ENCODE measurements at places on chromosomes 1 and 21.
A peak's percentile ranks its signal among the peaks of the same experiment; 100 is the strongest.

- no peak for DNase-seq
Observed at GRCh38 chr1:185632659-185633423, 101.3 kb upstream of the HMCN1 start.

DNA sequence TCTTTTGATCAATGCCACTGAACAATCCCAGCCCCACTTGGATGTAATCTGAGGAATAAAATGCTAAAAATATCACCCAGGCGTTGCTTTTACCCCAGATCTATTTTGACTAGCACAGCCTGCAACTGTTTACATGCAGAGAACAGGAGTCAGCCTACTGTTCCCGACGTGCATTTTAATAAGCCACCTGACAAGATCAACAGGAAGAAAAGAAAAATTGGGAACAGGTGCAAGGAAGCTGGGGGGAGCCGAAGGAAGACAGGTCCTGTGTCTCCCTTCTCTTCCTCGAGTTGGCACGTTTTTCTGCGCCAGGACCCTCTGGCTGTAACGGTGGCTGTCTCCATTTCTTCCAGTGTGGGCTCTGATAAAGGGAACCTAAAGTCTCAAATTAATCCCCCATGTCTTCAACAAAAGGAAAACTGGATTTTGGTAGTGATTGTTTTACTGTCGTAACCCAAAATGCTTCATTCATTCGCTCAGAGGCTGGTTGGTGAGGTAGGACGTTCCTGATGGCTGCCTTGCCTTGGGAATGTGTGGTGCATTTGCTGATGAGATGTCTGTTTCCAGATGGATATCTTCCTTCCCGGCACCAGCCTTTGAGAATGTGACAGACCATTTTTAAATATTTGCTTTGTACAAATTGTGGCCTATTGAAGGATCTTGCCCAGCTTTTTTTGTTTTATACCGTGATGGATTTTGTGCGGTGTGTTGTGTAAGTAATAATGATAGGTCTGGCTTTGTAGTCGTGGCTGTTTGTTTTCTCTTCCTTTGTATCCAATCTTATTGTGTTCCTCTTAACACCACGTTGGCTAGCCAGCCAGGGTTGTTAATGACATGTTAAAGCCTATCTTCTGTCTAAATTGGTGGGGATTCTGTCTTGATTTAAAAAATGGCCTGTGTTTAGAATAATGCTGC, 117.5 kb downstream of the C1orf21 start:
- DNase-seq = no peak

GRCh38 chr1:210129759-210130158, 102.8 kb upstream of the SERTAD4 start:
- no peak for DNase-seq

DNA sequence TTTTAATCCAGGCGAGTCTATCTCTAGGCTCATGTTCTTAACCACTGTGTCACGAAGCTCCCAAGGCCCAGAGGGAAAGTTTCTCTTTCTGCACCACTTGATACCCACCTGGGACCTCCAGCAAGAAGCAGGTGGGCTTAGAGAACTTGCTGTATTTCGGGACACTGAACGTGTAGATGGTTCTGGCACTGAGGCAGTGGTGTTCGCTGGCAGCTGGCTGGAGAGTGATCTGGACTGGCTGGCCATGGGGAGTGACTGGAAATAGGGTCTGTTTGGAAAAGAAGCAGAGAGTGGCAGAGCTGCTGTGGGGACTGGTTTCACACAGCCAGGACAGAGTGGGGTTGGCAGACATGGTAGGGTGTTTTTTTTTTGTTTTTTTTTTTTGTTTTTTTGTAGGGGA, 16.4 kb upstream of the IL22RA1 start:
- DNase-seq = no peak

DNA sequence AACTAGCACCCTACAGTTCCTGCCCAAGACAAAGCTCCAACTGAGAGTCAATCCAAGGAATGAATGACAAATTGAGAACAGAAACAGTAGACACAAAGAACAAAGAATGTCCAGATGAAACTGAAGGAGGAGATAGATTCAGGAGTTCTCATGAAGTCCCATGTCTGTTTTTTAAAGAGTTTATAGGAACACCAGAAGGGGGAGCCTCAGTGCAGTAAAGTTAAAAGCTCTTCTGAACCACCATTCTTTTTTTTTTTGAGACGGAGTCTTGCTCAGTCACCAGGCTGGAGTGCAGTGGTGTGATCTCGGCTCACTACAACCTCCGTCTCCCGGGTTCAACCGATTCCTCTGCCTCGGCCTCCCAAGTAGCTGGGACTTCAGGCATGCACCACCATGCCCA, 323.6 kb downstream of the MRPL39 start:
- DNase-seq = no peak

- DNase-seq = no peak
Observed at GRCh38 chr1:198640174-198640573, 1.3 kb downstream of the PTPRC start.

GRCh38 chr1:219926363-219926998, 1.9 kb downstream of the SLC30A10 start:
- no peak for DNase-seq

- no peak for DNase-seq
Observed at GRCh38 chr1:12600880-12601633, 17.0 kb downstream of the DHRS3 start.

DNA sequence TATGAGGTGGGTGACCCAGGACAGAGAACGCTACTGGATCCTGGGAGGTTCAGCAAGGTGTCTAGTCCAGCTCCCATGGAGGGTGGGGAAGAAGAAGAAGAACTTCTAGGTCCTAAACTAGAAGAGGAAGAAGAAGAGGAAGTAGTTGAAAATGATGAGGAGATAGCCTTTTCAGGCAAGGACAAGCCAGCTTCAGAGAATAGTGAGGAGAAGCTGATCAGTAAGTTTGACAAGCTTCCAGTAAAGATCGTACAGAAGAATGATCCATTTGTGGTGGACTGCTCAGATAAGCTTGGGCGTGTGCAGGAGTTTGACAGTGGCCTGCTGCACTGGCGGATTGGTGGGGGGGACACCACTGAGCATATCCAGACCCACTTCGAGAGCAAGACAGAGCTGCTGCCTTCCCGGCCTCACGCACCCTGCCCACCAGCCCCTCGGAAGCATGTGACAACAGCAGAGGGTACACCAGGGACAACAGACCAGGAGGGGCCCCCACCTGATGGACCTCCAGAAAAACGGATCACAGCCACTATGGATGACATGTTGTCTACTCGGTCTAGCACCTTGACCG, 8.6 kb upstream of the PIGV start:
- no peak for DNase-seq

DNA sequence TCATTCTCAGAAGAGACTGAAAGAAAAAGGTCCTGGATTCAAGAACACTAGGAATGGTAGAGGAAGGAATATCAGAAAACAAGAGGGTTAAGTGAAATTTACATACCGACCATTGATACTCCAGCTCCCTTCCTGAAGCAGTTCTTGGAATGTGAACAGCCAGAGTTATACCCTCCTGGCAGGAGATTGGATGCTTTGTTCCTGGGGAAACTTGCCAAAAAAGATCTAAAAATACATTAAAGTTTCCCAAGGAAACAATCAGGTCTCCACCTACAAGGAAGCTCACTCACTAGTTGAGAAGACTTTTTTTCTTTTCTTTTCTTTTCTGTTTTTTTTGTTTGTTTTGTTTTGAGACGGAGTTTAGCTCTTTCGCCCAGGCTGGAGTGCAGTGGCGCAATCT, 91.1 kb downstream of the HLX start:
- DNase-seq = no peak

DNA sequence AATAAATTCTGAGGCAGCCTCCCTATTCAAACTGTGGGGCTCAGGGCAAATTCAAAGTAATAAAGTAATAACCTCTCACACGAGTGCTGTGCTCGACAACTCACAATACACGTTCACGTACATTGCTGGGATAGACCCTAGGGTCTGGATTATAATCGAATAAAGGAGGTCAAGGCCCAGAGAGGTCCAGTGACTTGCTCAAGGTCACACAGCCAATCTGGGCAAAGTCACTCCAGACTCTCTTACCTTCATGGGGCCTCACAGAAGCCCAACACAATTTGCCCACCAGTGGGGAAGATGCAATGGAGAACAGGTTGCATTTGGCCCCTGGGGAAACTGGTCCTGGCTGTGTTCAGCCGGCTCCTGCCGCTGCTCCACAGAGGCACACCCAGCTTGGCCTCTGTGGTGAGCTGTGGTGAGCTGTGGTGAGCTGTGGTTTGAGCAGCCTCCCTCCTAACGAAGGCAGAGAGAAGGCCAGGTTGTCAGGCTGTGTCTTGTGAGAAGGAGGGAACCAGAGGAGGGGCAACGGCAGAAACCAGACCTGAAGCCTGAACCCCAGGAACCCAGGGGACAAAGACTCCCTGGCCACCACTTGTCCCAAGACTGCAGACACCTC, 35.1 kb downstream of the NUAK2 start:
- no peak for DNase-seq

- DNase-seq = peak; percentile 58
Observed at GRCh38 chr1:234755449-234755863, 145.5 kb upstream of the IRF2BP2 start.

DNA sequence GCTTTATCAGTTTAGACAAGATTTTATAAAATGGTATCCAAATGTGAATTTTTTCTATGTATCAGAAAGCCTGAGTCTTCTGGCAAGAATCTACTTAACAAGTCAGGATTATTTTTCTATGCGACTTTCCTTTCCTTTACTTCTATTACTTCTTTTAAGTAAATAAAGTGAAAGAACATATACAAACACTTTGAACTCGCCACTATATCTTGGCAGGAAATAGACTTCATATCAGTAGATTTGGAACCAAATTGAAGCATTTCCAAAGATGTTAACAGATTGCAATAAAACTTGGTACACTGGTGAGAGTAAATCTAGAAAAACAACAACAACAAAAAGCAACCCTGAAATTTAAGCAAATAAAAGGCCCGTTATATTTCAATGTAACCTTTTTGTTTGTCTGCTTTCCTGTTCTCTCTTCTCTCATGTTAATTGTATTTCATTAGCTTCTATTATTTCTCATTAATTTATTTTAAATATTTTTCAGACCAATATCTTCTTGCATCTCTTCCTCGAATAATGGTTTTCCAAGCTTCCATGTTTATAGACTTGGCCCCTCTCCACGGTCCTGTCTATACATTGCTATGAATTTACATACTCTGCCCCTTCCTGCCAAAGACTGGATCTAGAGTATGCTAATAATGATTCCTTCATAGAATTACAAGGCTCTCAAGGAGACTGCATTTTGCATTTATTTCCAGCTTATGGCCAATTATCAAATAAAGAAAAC, 843.6 kb downstream of the ADGRL2 start:
- no peak for DNase-seq

DNA sequence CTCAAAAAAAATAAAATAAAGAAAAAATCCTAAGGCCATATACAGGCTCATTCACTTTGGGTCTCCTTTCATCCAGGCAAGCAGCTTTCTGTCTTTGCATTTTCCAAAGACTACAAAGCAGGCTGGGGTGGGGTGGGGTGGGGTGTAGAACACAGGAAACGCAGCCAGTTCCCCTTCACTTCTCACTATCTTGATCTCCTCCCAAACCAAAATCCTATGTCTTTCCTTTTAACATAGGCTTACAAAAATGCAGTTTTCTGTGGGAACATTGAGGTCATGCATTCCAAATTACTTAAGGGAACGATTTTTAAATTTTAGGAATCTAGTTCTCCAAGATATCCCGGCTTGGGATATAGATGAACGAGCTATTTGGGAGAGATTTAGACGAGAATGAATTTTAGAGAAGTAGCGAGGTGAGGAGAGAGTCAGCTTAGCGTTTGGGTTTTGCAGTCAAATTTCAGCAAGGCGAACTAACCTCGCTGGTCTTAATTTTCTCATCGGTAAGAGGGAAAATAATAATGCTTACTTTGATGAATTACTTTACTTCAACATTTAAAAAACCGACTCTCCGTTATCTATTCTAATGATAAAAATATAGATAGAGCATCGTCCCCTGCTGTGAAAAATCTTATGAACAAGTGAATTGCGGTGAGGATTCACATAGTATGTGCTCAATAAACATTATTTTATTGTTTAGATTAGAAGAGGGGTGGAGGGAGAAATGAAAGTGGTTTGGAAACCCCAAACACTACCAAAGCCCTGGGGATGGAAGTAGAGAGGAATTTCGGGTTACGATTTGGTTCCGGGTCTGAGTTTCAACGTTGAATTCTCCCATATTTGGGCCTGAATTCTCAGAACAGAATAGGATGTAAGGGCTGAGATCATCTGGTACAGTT, 735 bp upstream of the STX12 start:
- no peak for DNase-seq

DNA sequence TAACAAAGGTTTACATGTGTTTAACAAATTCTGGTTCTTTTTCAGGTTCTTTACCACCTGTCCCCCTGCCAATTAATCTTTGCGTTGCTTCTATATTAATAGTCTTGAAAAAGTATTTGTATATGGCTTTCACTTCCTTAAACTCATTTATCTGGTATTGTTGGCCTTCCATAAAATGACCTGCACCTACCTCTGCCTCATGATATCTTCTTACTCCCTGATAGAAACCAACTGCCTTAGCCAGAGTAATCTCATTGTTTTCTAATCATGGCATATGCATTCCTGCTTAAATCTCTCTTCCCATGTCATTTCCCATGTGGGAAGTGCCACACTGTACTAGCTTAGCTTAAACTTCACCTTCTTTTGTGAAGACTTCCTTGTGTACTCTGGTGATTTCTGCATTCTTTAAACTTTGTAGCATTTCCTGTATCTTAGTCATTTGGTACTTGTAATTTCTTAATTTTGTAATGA, 8.7 kb downstream of the SMG7 start:
- DNase-seq = no peak

DNA sequence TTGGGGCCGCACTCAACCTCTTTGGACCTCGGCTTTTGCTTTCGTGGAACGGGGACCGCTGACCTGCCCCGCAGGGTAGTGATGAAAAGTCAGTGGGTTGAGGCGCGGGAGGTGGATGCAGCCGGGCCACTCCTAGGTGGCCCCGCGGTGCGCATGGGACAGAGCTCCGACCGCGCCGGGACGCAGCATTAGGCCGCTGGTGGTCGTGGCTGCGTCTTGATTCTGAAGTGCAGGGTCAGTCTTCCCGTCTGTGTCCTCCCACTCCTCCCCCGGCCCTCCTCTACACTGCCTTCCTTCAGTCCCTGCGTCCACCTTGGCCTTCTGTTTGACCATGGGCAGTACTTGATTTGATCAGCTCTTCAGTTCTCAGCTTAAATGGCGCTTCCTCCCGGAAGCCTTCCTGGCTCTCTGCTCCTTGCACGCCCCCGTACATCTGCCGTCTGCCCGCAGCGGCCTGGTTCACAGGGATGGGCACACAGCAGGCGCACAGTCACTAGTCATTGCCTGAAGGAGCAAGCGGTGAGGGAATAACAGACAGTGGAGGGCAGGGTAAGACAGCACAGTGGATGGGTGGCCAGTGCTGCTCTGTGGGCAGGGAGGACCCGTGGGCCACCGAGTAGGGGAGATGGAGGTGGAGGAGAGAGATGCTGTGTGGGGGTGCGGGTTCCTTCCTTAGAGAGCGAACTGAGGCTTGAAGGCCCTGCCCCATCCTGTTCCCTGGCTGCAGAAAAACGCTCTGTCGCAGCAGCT, 633 bp downstream of the THEMIS2 start:
- DNase-seq = no peak

DNA sequence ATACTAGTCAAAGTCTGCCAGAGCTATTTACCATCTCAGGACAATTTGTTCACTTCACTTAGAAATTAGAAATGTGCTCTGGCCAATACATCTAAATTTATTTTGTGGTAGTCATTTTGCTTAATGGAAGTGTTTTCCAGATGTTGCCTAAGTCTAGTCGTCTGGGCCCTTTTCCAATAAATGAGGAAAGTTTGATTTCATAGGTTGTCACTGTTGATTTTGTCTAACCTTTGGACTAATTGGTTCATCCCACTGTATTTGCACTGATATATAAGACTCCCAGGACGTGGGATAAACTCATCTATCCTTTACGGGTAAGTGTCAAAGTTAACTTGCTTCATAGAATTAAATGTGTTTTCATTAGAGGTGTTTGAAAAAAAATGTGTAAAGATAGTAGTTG, 79.1 kb downstream of the TPR start:
- no peak for DNase-seq

- no peak for DNase-seq
Observed at GRCh38 chr1:2323451-2323974, 67.8 kb downstream of the MORN1 start.

Data from substantia nigra (tissue), 51 donors.